ENCODE measurements at places on chromosomes 2 and 18.

DNA sequence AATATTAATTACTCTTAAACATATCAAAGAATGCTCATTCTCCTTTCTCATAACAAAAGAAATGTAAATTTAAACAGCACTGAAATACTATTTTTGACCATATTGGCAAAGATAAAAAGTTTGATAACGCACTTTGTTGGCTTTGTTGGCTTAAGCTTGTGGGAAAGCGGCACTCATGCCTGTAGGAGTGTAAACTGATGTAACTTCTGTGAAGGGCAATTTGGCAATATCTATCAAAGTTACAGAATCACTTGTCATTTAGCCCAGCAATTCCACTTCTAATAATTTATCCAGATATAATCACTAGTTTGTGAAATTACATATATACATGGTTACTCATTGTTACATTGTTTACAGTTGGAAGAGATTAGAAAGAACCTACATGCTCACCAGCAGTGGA is 311.8 kb upstream of the STON1 start:
- DNase-seq, result no peak

DNA sequence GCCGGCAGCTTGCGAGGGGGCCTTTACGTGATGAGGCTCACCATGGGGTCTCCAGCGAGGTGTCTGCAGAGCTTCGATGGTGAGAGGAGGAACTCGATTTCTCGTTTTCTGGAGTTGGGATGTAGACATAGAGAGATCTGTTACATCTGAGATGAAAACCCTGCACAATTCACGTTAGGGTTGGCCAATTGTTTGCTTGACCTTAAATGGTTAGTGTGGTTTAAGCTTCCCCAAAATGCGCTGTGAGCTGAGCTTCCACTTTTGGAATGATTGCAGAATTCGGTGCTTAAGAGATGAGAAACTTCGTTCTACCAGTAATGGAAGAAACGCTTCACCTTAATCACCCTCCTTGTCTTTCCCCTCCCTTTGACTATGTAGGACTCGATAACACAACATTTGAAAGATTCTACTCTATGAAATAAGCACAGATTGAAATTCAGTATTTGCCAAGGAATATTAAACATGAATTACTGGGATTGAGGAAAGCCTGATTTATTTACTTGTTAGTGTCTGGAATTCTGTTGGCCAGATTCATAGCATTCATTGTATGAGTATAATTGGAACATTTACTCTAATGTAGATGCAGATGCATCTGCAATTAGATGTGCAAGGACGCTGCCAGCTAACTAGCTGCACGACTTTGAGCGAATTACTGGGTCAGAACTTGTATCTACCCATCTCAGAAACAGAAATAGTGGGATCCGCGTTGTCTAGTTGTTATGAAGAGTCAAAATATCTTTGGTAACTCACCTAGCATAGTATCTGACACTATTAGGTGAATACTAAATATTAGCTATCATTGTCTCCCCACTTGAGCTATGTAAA is 1.6 kb upstream of the KLF7 start:
- DNase-seq, result peak; percentile 34

DNA sequence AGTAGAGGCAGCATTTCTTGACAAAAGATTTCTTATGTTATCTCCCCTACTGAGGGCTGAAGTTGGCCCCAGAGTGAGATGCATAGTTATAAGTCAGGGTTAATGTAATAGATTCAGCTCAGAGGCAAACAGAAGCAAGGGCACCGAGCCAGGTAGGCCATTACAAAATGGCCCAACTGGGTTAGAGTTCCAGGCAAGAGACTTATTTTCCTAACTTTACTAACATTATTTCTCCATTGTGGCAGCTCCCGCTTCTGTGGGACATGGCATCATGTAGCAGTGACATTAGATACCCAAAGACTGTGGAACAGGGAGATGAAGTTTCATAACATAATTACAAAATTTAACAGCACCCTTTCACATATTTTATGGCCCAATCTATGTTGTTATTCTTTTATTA is 27.1 kb downstream of the TSPYL6 start:
- DNase-seq, result no peak

DNA sequence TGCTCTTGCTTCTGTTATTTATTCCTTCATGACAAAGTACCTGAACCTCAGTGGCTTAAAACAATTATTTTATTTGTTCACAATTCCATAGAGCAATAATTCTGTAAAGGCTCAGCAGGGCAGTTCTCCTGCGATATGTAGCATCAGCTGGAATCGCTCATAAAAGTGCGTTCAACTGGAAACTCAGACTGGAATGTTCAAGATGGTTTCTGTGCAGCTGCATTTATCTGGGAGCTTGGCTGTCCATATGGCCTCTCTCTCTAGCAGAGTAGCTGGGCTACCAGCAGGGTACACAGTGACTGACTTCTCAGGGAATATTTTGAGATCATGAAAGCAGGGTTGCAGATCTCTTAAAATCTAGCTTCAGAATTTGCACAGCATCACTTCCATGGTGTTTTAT is 13.5 kb downstream of the CCDC121 start:
- no peak for DNase-seq

DNA sequence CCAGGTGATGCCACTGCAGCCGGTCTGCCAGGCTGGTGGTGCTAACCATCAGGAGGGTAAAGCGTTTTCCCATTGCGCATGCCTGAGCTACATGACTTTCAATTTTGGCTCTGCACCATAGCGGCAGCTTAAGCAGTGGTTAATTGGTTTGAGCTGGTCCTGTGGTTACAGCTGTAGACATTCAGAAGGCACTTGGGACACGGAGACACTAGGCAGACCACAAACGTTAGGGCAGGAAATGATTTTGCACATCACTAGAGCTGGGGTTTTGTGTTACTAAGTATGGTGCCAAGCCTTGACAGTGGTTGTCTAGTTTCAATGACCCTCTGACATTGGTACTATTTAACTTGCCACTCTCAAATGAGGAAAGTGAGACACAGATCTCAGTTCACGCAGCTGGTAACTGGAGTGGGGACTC is 28.9 kb upstream of the CNOT11 start:
- peak; percentile 44 for DNase-seq

GRCh38 chr2:168889635-168890005 is 610 bp downstream of the SPC25 start:
- DNase-seq, result no peak

- no peak for DNase-seq
These were observed 78.8 kb downstream of the NABP1 start for GRCh38 chr2:191756761-191757160.

DNA sequence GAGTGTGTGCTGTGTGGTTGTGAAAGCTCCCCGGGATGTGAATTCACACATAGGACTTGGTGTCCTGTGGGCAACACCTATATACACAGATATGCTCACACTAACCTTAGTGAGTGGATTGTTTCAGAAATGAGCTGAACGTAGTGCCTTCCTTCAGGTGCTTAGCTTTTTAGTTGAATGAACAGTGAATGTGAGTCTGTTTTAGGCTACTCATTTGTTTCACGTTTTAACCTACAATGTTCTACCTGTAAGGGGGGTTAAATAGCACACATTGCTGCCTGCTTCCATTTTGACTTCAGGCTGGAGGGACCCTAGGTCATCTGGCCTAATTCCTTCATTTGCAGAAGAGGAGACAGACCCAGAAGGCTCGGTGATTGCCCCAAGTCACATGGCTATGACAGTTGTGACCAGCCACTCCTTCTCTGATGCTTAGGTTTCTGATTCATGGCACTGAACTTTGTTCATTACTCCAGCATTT is 1.0 kb downstream of the PLEK start:
- no peak for DNase-seq

DNA sequence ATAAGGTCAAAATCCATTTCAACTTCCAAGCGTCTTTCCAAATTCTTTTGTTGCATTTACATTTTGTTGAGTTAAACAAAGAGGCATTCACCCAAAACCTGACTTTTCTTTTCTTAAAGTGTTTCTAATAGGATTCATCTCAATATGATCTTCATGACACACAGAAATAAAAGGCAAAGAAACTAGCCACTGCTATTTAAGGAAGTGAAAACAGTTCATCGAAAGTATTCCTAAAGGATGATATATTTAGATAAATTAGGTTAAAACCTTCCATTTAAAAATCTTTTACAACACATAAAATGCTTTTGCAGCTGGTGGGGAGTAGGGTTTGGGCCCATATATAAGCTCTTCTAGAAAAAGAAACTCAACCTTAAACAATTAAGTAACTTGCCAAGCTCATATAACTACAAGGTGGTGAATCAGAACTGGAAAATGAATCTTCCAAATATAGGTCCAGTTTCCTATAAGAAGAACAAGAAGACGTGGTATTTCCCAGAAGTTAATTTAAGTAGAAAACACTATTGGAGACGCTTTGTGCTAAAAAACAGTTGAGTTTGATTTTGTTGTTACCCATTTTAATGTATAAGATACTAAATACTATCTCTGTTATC is 336.0 kb upstream of the HNRNPA3 start:
- DNase-seq, result no peak

DNA sequence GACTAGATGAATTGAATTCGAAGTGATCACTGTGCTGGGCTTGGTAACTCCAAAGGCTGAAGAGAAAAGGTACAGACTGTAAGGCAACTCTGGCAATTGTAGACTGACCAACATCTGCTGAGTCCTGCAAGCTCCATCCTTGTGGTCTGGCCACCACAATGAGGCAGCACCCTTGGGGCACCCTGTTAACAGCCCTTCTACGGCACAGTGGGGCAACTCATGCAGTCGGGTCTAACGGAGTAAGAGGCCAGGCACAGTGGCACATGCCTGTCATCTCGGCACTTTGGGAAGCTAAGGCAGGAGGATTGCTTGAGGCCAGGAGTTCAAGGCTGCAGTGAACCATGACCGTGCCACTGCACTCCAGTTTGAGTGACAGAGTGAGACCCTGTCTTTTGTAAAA is 126.8 kb downstream of the ZAP70 start:
- no peak for DNase-seq

- no peak for DNase-seq
These were observed 411.2 kb downstream of the SOX11 start for GRCh38 chr2:6103372-6103771.

DNA sequence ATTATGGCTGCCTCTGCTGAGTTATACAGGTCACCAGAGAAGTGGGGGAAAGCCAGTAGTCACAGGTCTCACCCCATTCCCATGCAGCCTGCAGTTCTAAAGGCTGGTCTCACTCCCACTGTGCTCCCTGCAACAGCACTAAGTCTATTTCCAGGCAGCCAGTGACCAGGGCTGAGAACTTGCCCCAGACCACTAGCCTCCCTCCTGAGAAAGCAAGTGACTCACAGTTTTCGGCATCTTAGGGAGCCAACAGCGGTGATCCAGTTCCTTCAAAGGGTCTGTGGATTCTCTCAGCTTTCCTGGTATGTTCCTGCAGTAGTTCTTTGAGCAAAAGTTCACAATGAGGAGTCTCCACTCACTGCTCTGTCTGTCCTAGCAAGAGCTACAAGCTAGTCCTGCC is 329.6 kb upstream of the MAP2 start:
- no peak for DNase-seq

DNA sequence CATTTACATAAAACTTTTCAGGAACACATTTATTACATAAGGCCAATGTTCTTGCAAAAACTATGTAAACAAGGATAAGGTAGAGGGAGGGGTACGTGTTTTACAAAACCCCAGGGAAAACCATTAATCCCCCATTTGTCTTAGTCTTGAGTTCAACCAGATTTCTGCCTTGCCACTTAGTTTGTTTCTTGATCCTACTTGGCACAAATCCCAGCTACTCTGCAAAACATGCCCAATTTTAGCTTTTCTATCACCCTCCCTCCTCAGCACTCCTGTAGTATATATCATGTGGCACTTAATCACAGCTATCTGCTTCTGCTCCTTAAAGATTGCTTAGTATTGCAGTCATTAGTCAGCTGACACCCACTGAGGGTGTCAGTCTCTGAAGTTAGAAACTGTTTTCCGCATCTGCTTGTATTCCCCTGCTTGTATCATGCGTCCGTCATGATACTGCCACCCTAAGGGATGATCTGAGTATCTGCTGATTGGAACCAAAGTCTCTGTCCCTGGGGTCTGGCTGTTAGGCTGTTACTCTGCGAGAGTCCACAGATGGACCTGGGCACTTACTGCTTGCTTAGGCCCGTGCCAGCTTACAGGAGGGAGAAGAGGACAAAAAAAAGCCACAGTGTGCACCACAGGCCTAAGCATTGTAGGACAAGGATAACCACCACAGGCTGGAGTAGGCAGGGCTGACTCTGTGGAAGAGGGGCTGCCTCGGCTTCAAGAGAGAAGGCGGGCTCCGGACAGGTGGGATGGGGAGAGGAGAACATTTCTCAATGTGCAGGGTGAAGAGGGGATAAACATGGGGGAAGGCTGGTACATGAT is 82.2 kb downstream of the EPAS1 start:
- DNase-seq, result no peak

DNA sequence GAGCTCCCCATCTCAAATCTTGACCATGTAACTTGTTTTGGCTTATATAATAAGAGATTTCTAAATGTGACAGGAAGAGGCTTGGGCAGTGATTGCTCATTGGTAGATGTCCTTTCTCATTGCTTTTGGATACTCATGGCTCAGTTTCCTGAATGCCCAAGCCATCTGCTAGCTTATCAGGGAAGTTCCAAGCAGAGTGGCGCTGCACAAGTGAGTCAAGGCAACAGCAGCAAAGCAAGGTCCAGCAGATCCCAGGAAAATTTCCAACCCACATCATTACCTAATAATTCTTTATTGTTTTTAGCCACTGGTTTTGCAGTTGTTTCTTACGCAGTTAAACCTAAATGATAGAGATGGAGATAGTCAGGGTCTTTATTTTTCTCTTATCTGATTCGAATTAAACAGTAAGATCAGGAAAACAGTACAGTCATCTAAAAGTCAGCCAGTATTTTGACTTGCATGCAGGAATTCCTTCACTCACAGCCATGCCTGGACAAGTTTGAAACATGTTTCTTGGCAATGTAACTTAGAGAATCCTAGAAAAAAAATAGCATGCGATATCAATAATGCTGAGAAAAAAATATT is 349.7 kb upstream of the TMEFF2 start:
- DNase-seq, result no peak

DNA sequence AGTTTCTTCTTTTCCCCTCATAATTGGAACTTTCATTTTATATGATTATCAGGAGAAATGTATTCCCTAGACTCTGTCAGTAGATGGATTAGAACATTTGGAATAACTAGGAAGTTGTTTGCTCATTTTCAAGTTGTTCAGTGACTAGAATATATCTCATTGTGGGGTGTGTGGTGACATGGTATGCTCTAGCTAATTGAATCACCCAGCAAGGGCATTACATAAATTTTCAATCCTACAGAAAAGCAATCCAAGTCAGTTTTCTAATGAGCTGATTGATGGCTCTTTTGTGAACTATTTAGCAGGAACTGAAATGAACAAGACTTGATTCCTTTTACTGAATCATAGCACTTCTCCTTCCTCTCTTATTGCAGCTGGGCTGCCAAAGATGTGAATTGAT is 461.4 kb downstream of the TGIF1 start:
- DNase-seq, result no peak

DNA sequence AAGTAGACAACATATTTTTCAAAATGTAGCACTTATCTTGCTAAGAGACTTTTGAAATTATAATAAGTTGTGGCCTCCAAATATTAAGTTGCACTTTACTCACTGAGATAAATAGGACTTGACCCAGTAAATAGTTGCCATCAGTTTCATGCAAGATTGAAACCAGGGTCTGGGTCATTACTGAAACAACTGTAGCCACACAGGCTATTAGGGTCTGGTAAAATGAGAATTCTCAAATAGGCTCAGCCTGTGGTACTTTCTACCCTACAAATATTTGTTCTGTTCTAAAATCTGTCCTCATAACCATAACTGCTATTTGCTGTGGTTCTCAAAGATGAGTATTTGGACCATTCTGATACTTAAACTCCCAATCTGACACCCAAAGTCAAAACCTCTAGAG is 115.4 kb upstream of the STK17B start:
- DNase-seq, result peak; percentile 21

- DNase-seq, result peak; percentile 24
These were observed 372.8 kb downstream of the MTX2 start for GRCh38 chr2:176642074-176642473.

GRCh38 chr2:240895656-240896388 is at the start of gene MAB21L4:
MAB21L4 (minus strand) TSS chr2:240896156; CDS start chr2:240895997, 159 bp downstream.
- DNase-seq, result no peak
